ENCODE measurements at places on chromosomes 11 and 22.
A peak's percentile ranks its signal among the peaks of the same experiment; 100 is the strongest.

GRCh38 chr11:64341851-64342791 is 2.1 kb downstream of the CCDC88B start:
- DNase-seq = peak; percentile 83

GRCh38 chr11:57480409-57481137 is 20.2 kb downstream of the RTN4RL2 start:
- no peak for DNase-seq

- DNase-seq = no peak
Measured at GRCh38 chr22:19959043-19959586, 17.5 kb upstream of the TXNRD2 start.

GRCh38 chr11:122633219-122633829 is 22.2 kb upstream of the UBASH3B start:
- DNase-seq = no peak

- DNase-seq = no peak
Measured at GRCh38 chr22:29385151-29385704, 3.1 kb downstream of the AP1B1 start.

DNA sequence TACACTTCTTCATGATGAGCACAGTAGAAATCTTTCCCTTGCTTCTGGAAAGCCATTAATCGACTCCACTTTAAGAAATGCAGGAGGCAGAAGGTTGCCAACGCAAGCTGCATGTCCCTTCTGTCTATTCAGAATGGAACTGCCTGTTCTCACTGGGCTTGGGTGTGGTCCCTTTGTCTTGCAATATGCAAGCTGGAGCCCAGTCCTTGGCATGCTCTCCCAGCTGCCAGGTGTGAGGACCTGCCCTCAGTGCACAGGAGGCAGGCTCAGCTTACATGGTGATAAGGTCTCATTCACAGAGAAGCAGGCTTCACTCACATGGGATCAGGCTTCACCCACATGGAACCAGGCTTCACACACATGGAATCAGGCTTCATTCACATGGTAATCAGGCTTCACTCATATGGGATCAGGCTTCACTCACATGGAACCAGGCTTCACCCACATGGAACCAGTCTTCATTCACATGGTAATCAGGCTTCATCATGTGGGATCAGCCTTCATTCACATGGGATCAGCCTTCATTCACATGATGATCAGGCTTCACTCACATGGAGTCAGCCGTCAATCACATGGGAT is 59.2 kb upstream of the USP47 start:
- DNase-seq = no peak

DNA sequence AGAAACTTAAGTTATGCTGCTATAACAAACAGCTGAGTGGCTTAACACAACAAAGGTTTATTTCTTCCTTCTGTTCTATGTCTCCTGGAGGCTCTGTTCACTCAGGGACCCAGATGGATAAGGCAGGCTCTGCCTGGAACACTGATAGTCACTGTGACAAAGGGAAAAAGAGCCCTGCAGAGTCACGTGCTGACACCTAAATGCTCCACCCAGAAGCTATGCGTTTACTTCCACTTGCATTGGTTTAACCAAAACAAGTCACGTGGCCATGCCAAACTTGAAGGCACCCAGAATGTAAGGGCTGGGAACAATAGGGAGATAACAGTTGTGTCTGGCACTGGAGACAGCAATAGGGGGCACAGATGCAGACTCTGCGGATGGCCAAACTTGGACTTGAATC is 3.4 kb upstream of the MS4A15 start:
- DNase-seq = no peak

GRCh38 chr22:23574877-23575276 is 5.2 kb downstream of the IGLL1 start:
- no peak for DNase-seq

DNA sequence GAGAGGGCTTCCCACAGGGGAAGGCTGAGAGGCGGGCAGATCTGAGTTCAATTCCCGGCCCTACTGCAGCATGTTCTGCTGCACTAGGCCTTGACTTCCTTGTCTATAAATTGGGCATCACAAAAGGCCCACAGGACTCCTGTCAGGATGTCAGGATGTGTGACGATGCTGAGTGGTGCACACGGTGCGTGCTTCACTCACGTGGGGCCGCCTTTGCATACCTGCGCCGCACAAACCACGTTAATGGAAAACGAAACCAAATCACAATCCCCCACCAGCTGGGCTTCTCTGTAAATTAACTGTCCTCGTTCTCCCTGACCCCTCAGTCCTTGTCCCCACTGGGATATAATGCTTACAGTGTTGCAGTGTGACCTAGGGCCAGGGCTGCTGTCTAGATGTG is 32.3 kb upstream of the TSPAN18 start:
- DNase-seq = no peak

DNA sequence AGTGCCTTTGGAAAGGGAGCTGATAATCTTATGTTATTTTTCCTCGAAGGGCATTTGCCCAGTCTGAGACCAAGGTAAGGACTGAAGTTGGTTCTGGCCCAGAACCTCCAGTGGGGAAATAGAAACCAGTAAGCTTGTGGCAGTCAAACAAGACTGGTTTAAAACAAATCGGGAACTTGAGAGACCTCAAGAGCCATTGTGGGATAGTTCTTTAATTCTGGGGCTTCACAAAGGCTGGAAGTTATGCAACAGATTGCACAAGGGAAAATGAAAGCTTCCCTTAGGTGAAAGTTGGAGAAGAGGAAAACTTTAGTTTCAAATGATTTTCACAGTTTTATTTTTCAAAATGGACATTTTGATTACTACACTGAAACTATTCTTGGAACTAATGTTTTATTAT is 33.5 kb upstream of the RAB38 start:
- no peak for DNase-seq

DNA sequence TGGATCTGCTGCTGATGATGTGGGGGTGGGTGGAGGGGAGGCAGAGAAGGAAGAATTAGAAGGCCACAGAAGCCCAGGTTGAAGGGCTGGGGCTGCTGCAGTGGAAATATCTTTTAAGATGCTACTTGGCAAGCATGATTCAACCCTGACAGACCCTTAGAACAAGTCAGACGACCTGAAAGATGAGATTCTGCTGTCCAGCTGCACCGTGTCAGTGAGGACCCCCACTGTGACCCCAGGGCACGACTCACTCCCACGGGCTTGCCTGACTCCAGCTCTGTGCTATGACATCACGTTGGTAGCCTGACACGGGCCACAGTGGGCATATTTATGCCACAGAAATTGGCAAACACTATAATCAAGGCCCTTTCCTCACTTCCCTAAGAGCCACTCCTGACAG is 36.0 kb downstream of the LRFN4 start:
- no peak for DNase-seq

- no peak for DNase-seq
Measured at GRCh38 chr11:104522650-104523049, 358.7 kb upstream of the PDGFD start.

DNA sequence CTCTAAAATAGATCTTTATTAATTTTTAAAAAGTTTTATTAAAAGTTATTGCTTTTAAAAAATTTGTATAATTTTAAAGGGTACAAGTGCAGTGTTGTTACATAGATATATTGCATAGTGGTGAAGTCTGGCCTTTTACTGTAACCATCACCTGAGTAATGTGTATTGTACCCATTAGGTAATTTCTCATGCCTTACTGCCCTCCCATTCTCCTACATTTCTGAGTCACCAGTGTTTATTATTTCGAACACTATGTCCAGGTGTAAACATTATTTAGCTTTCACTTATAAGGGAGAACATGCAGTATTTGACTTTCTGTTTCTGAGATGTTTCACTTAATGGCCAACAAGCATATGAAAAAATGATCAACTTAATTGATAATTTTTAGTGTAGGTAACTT is 2.3 kb downstream of the OR51G1 start:
- DNase-seq = no peak

GRCh38 chr22:24128021-24128420 is 53.3 kb upstream of the SUSD2 start:
- no peak for DNase-seq

DNA sequence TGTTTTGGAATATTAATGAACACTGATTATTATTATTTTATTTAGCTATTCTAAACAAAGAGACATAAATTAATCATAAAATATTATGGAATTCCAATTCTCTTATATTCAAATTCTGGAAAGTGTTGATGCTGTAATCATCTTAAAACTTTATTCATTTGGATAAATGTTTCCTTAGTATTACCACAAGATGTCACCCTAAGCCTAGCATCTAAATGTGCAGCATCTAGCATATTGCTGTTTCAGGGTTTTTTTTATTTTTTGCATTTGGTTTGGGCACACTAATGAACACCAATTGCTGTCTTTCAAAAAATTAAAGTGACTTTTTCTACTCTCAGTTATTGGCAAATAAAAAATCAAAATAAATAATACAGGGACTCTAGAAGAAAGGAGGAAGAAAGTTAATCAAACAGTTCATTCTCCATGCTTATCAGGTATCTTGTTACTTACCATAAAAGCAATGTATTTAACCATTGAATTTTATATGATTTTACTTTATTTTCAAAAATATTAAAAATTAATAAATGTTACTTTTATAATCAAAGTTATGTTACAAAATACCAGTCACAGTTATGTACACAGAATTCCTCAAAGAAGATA is 31.8 kb downstream of the DLG2 start:
- DNase-seq = no peak

- DNase-seq = no peak
Measured at GRCh38 chr11:112265659-112266409, 5.2 kb upstream of the PLET1 start.

GRCh38 chr22:17997456-17997855 is 26.9 kb downstream of the MICAL3 start:
- no peak for DNase-seq

- no peak for DNase-seq
Measured at GRCh38 chr11:45313171-45313865, 27.2 kb upstream of the SYT13 start.

- DNase-seq = no peak
Measured at GRCh38 chr11:65817312-65817834, 16.4 kb upstream of the SNX32 start.

- DNase-seq = peak; percentile 3
Measured at GRCh38 chr22:35023692-35024363, 42.1 kb upstream of the ISX start.

DNA sequence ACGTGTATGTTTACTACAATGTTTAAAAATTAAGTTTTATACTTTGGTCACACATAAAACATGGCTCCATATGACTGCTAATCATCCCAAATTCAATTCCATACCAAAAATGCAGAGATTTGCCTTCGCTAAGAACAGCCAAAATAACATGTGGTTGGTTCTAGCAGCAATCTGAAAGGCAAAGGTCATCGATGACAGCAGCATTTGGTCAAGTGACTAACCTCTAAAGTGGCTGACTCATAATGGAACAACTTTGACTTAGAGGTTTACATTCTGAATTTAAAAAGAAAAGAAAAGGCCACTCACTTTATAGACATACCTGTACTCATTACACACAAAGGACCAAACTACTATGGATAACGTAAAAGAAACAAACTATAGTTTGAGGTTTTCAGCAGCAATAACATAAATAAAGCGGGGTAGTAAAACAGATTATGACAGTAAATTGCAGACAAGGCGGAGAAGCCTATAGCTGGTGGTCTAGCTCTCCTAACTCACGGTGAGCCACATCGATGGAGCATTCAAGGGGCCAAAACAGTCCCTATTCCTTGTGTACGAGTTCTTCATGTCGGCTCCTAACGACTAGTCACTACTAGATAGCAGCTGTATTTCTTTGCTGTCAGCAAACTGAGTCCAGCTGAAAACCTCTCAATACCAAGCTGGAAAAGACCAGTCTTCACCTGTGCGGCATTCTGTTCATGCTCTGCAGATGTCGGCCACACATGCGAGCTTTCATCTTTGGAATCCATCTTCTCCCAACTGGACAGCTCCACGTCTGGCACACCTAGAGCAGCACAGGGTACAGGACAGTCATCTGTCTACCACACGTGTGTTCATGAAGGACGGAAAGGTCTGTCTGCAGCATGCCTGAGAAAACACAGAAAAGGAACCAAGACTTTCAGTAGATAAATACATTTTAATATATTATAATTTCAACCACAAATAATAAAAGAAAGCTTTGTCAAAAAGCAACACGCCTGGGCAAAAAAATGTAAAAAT is 42.1 kb downstream of the PRDM10 start:
- DNase-seq = no peak

DNA sequence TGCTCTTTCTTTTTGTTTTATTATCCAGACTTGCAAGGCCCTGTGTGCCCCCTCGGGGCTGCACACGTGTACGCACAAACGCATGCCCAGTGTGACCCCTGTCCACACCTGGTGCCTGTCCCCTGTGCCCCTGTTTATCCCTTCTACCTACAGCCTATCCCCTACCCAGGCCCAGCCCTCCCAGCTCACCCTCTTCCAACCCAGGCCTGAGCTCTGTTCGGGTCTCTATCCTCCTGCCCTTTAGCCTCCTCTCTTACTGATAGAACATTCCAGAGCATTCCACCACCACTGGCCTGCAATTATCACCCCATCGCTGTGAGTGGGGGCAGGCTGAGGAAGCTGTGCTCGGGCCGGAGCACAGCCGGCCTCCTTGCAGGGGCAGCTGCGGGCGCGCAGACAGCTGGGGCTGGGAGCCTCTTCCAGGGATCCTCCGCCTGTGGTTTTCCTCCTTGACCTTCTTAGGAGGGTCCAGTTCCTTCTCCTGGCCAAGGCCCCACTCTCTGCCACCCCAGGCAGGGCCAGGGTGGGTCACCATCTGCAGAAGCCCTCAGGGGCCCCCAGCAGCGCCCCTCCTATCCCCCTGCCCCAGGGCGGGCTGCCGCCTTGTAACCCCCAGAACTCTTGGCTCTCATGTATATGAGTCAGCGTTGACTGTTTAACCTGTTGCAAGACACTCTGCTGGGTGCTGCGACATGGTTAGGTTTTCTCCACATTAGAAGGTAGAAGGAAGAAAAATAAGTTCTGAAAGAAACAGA is 41.8 kb upstream of the KCNQ1OT1 start:
- DNase-seq = no peak

DNA sequence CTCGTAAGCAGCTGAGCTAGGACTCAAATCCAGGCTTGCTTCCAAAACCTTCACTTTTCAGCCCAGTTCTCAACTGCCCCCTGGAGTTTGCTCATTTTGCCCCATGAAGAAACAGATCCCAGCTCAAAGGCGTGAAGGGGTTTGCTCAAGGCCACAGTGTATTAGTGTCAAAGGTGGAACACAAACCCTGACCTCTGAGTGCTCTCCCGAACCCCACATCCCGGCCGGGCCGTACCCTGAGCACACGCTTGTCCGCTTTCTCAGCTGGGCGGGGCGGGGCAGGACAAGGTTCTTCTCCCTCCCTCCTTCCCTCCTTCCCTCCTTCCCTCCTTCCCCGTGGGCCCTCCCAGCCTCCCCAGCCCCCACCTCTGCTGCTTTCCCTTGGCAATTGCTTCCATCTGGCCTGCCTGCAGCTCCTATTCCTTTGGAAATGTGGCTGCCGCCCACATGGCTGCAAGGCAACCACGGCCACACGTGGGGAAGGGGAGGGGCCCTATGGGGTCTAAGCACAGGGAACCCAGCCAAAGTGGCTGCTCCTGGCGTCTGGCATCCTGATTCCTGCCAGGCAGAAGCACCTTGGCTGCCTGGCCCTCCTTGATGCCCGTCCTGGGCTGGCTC is 4.1 kb downstream of the ST3GAL4 start:
- DNase-seq = no peak

DNA sequence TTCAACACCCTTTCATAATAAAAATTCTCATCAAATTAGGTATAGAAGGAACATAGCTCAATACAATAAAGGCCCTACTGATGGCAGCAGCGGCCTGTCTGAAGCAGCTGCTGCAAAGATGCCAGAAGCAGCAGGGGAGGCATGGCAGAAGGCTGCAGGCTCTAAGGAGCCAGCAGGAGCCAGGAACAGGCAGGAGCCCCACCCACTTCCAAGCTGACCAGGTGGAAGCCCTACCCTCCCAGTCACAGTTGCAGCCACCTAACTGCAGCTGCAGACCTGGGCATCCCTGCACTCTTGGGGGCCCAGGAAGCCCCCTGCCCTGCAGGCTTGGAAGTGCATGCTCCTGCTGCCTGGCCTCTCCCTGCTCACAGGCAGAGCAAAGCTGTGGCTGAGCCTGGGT is 18.2 kb upstream of the OR6A2 start:
- DNase-seq = no peak

Measured in effector memory CD4-positive, alpha-beta T cell (primary cell).